ENCODE measurements at places on chromosomes 2 and 18.
A peak's percentile ranks its signal among the peaks of the same experiment; 100 is the strongest.

DNA sequence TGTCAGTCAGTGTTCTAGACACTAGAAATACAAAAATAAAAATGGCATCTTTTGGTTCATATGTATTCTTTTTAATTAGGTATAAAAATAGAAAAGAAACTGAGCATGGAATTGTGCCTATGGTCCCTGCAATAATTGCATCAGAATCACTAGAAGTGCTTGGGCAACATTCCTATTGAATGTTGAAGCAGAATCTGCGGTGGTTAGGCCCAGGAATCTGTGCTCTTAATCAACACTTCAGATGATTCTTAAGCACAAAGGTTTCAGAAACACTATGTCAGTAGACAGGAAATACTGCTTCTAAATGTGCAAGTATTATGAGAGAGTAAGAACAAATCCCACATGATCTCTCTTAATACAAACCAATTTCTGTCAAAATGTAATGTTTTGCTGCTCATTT is 20.3 kb upstream of the RBBP8 start:
- DNase-seq, result no peak

- DNase-seq, result no peak
Measured at GRCh38 chr18:57437402-57437765, 2.2 kb downstream of the ONECUT2 start.

- peak; percentile 10 for DNase-seq
Measured at GRCh38 chr2:108607706-108608301, 73.5 kb downstream of the LIMS1 start.

GRCh38 chr2:158841850-158842249 is 46.7 kb downstream of the DAPL1 start:
- DNase-seq, result no peak

DNA sequence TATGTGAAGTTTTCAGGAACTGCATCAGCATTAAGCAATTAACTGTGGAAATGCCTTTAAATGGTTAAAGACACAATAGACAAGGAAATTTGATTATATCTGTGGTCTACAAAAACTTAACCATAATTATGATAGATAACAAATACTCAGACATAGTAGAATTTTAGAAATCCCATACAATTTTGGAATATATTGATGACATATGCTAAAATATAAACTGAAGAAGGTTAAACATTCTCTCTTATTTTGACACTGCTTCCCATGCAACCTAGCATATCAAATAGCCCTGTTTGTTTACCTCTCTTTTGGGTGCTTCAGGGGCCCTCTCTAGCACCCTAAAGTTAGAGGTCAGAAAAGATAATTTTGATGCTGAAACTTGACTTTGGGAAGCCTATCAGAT is 1274.8 kb upstream of the SLC39A10 start:
- no peak for DNase-seq

- peak; percentile 85 for DNase-seq
Measured at GRCh38 chr2:188478724-188479123, 187.1 kb downstream of the GULP1 start.

DNA sequence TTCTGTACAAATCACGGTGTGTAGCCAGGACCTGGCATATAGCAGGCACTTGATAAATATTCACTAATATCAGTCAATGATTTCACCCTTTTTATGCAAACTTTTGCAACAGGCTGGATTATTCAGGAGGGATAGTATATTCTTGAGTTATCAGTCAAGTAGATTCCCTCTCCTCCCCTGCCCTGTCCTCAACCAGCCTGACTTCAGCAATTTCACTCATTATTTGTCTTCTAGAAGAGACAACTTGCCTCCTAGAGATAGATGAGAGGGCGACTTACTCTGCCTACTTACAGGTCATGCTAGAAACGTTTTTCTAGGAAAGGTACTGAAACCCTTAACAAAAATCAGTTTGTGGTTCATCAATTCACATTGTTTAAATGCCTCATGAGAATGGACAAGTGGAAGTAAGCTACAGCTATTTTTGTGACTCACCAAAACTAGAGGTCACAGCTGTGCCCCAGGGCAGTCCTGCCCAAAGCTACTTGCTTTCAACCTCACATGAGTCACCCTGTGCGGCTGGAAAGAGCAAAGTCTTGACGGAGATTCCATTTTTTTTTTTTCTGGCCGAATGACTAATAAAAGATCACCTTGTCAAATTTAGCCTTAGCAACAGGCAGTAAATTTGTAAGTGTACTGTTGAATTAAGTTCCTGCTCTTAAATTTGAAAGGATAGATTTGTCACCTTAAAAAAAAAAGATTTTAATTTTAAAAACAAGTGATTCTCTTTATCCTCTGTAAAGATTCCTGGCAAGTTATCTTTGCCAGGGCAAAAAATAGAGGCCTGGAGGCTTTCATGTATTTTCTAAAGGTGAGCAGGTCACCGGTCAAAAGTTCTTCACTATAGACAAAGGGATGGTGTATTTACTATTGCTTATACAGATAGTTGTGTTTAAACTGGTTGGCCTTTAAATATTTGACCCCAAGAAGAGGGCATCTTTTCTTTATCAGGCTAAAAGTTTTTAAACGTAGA is 109.0 kb upstream of the SLC35G4 start:
- peak; percentile 93 for DNase-seq

DNA sequence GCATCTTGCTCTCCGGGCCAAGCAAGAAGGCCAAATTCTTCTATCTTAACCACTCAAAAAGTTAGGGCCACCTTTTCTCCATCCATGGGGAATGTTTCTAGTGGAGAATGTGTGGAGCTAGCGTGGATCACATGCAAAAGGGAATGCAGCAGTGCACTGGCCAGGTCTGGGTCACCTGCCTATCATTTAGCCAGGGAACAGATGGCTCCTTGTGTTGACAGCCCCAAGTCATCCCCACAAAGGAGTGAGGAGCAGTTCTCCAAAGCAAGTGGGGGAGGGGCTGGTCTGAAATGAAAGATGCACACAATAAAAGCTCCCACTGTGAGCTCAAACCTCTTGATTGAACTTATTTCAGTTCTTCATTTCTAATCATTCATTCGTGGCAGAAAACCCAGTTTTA is 19.1 kb downstream of the EPB41L3 start:
- DNase-seq, result no peak

- DNase-seq, result no peak
Measured at GRCh38 chr2:182716650-182716979, 558 bp downstream of the DNAJC10 start.

DNA sequence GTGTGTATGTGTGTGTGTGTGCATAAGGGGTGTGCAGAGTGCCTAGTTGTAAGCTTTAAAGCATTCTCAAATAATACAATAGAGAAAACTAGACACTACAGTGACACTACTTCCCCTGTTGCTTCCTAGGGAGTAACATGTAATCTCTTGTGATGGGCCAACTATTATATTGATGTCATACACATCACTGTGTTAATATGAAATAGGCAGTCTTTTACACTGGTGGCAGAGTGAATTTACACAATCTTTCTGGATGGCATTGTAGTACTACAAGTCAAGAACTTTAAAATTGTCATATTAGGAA is 488.0 kb upstream of the ZEB2 start:
- no peak for DNase-seq

DNA sequence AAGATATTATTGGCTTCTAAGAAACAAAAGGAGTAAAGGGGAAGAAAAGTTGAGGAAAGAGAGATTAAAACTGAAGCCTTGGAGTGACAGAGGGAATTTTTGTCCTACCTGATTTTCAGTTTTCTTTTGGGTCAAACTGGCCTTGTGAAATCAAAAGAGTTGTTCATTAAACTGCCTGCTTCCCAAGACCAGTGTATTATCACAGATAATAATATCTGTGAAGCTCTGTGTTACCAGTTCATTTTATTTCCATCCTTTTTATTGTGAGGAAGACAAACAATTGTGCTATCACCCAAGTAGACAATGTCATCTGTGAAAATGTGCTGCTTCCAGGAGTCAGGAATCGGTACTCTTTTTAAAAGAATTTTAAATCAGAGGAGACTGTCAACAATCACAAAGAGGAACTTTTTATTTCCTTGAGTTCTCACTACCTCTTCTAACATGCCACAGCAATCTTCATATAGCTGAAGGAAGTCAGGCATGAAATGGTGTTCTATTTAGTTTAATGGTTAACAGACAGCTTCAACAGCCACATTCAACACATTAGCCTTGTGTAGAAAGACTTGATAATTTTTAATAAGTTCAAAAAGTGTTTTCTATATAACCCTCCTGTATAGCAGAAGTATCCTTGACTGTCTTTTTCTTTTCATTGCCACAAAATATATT is 554.8 kb downstream of the PIK3C3 start:
- peak; percentile 63 for DNase-seq

GRCh38 chr18:34991152-34991551 is 50.1 kb upstream of the MAPRE2 start:
- no peak for DNase-seq

DNA sequence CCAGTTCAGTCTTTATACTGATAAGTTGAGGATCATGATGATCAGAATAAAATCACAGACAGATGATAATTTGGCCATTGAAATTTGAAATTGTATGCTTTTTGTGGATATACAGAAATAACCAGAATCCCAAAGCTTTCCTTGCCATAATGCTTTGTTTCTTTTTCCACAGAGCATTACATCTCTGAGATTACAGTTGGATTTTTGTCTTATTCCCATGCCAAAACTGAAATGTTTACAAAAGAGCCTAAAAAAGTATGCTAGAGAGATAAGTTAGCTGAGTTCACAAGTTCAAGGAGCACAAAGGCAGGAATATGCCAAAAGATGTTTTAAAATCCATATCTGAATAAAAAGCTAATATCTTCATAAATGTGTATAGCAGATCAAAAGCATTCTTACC is 321.3 kb downstream of the PID1 start:
- DNase-seq, result no peak

GRCh38 chr2:207619764-207620203 is 5.4 kb downstream of the METTL21A start:
- no peak for DNase-seq

DNA sequence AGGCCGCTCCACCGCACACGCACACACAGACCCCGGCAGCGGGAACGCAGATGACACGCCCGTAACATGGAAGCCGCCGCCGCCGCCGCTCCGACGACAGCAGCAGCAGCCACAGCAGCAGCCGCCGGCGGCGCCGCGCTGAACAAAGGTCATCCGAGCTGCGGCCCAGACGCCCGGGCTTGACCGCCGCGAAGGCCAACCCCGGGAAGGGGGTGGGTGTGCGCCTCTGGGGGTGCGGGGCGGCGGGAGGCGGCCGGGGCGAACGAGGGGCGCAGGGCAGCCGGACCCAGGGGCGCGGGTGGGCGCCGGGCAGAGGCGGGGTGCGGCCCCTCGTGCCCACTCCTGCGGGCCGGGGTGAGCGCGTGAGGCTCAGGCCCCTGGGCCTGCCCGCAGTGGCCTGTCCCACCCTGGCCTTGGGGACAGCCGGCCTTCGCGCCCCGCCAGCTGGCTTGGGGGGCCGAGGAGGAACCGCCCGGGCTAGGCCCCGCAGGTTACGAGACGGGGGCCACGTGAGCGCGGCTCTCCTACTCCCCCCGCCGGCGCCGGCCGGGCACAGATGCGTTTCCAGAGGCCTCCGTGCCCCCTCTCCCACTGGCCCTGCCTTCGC is 1.0 kb upstream of the ZNF532 start:
- no peak for DNase-seq

DNA sequence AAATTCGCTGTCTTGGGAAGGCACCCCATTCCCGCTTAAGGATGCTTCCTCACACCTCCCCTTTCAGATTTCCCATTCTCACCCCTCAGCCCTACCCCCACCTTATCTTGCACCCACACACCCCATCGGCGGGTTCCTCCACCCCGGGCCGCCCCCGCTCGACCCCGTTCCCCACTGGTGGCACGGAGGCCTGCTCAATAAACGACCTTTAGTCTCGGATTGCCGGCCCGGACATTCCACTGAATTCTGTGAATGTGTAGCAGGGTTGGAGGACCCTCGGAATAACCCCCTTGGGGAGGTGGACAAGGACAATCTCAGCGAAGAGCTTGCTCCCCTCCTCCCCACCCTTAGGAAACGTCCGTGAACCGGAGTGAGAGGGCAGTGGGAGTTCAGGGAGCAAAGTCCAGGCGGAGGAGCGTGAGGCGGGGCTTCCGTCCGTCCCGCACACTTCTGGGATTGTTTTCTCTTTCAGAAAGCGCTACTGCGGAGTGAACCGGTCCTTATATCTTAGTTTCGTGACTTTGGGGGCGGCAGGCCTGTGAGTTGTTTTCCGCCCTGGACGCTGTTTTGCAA is 2.8 kb upstream of the LBX2 start:
- DNase-seq, result peak; percentile 9

- DNase-seq, result no peak
Measured at GRCh38 chr2:24451805-24452501, 39.1 kb upstream of the NCOA1 start.

DNA sequence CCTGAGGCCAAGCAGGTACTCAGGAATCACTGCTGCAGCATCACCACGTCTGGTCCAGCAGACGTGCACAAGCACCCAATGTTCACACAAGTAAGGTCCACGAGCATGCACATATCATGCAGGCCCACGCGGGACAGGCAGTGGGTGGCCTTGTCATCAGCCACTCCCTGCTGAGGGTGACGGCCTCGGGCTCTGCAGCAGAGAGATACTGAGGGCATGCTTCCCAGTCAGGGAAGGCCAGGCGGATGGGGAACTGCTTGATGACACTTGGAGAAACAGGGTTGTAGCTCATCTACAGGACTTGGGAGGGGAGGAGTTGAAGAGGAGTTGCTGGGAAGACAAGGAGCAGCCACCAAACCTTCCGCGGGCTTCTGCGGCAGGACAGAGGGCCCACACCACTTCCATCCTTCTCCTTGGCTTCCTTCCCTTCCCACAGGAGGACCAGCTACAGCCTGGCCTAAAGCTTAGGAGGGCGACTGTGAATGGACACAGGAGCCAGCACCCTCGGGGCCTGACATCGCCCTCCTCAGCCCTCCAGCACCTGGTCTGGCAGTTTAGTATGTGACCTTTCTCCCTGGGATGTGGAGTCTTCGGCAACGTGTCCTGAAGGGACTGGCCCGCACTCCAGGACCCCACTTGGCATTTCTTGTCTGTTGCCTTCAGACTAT is 15.2 kb downstream of the MFSD2B start:
- no peak for DNase-seq

DNA sequence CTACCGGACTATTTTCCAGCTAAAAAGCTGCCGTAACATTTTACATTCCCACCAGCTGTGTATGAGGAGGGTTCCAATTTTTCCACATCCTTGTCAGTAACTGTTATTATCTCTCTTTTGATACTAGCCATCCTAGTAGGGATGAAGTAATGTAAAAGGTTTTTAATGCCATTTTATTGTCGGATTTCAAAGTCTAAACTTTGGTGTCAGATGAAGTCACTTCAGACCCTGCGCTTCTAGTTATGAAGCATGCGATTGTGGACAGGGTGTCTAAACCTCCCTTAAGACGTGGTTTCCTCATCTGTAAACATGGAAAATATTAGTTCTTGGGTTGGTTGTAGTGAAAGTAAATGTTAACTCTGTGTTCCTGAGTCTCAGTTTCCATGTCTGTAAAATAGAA is 4.7 kb downstream of the DGKD start:
- DNase-seq, result no peak

DNA sequence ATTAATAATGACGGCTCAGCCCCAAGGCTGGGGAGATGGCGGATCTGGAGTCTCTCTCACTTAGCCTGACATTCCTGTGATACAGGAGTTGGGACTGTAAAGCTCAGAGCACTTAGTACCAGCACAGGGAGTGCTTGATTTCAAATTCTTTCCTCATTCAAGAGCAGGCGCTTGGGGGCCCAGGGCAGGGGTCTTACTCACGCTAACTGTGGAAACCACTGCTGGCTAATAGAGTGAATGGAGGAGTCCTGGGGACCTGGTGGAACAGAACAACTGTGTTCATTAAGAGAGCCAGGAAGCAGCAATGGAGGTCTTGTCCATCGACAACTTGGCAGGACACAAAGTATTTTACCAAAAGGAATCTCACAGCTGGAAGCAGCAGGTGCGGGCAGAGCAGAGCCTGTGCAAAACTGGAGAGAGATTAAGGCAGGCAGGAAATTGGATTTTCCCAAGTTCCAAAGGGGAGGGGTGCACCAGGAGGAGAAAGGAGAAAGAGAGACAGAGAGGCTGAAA is 358.9 kb downstream of the TNS1 start:
- DNase-seq, result no peak

- DNase-seq, result no peak
Measured at GRCh38 chr2:197577446-197577845, 61.6 kb downstream of the MOB4 start.
